ENCODE measurements at places on chromosomes 13 and 19. TPM values are rescaled to one million over a fixed set of nuclear protein-coding genes. Genes with fewer than 3 reads are reported as not detected.

DNA sequence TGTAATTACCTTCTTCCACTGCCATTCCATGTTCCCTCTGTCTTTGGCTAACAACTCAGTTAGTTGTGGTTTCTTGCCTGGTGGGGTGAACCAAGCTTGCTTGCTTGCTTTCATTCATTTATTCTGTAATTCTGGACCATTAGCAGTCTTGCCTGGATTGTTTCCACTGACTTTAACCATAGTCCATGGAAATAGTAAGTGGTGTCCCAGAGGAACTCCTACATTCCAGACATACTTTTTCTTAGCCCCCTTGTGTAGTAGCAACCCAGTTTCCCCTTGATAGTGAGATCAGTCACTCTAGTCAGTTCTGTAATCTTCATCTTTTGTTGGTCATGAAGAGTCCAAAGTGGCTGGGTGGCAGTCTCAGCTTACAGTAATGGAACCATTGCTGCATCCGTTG, 23.2 kb downstream of the PDS5B start:
- DNase-seq = no peak

- DNase-seq = no peak
Observed at GRCh38 chr13:33194820-33195692, 90.5 kb downstream of the STARD13 start.

DNA sequence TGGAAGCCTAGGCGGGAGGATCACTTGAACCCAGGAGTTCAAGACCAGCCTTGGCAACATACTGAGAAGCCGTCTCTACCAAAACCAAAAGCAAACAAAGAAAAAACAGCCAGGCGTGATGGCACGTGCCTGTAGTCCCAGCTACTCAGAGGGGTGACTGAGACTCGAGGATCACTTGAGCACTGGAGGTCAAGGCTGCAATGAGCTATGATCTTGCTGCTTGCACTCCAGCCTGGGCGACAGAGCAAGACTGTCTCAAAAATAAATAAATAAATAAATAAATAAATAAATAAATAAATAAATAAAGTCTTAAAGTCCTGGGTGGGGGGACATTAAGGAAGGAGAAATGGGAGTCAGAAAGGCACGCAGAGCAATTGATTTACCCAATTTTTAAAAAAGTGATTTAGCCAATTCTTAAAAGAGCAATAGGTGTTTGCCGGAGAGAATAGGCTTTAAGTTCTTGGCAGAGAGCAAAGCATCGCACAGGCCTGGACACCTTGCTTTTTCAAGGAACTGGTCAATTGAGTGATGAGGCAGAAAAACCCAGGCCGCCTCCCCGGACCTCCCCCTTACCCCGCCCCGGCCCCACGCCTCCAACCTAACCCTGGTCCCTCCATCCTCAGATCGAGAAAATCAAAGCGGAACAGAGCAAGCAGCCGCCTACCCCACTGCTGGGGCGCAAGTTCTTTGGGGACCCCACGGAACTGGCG, 9.5 kb upstream of the SHKBP1 start:
- DNase-seq = peak; percentile 49

- no peak for DNase-seq
Observed at GRCh38 chr19:17865364-17866311, 5.9 kb downstream of the RPL18A start.

- no peak for DNase-seq
Observed at GRCh38 chr19:34189199-34189916, 17.1 kb downstream of the LSM14A start.

- DNase-seq = no peak
Observed at GRCh38 chr19:29379257-29380021, 146.4 kb upstream of the VSTM2B start.

- no peak for DNase-seq
Observed at GRCh38 chr19:23281663-23282276, 31.6 kb upstream of the ZNF724 start.

GRCh38 chr19:4678881-4679790, 9.0 kb upstream of the MYDGF start:
- DNase-seq = peak; percentile 96

DNA sequence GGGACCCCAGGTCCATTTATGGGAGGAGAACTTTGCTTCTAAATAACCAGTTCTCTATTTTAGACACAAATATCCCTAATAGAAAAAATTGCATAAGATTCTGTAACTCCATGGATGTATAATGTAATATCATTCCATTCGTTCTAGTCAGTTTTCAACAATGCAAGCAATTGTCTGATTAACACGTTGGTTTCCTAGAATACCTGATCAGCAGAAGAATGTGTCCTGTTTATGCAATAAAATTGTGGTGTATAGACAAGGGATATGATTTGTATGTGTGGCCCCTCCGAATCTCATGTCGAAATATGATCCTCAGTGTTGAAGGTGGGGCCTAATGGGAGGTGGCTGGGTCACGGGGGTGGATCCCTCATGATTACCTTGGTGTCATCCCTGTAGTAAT, 62.1 kb downstream of the RUBCNL start:
- no peak for DNase-seq

DNA sequence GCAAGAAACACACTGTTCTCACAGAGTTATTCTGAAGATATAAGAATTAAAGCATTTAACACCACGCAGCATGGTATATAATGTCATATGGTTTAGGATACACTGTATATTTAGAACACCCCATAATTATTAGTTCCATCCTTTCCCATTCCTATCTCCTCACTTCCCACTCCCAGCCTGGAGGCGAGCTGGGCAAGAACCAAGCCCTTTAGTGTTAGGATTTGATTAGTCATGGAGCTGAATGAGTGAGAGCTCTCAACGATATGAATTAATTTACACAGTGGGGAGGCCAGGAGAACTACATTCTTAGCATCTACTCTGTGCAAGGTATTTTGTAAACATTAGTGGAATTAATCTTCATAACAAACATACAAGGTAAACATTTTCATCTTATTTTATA, 934.3 kb downstream of the DIAPH3 start:
- no peak for DNase-seq

DNA sequence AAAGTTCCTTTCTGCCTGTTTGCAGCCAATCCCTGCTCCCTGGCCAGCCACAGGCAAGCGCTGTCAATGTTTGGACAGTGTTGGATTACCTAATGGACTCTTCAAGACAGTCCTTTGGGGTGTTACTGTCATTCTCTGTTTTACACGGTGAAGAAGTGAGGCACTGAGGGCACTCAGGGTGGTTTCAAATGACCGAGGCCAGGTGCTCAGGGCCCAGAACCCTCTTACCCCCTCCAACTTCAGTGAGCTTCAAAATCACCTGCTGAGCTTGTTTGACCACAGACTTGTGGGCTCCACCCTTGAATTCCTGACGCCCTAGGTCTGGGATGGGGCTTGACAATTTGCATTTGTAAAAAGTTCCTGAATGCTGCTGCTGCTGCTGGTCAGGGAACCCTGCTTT, 97.9 kb downstream of the GGACT start:
- peak; percentile 58 for DNase-seq

GRCh38 chr13:21050288-21051197, 10.8 kb downstream of the LATS2 start:
- DNase-seq = no peak

DNA sequence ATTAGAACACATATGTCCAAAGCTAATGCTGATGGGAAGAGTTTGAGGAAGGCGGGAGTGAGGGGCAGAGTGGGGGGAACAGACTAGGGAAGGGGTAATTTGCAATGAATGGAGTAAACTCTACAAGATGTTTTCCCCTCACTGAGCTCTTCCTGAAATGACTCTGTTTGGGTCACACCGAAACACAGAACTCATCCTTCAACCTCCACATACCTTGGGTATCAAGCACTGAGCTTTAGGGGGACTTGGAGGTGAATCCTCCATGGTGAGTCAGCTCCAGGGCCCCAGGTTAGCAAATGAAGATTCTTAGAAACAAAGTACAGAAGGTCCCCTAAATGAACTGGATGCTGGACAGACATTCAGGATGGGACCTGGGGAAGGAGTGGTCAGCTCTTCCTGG, 1.3 kb upstream of the SIGLEC10 start:
- DNase-seq = no peak

The ZIK1 gene
- total RNA-seq = 38.5 TPM

The FREM2 gene
- total RNA-seq = 22.2 TPM

The PALM gene
- 16.5 TPM for total RNA-seq

The CGB8 gene
- total RNA-seq = 0.46 TPM

The KPTN gene
- total RNA-seq = 28.0 TPM

The KANK2 gene
- total RNA-seq = 42.3 TPM

The UBE2L5 gene
- total RNA-seq = 0.21 TPM

The MRPL57 gene
- 34.5 TPM for total RNA-seq

The TMEM238 gene
- 3.8 TPM for total RNA-seq

The ARHGEF18 gene
- 36.8 TPM for total RNA-seq

The TSSK6 gene
- 3.6 TPM for total RNA-seq

The CYP4F8 gene
- not detected for total RNA-seq
